ENCODE measurements at places on chromosomes 3 and 15.

DNA sequence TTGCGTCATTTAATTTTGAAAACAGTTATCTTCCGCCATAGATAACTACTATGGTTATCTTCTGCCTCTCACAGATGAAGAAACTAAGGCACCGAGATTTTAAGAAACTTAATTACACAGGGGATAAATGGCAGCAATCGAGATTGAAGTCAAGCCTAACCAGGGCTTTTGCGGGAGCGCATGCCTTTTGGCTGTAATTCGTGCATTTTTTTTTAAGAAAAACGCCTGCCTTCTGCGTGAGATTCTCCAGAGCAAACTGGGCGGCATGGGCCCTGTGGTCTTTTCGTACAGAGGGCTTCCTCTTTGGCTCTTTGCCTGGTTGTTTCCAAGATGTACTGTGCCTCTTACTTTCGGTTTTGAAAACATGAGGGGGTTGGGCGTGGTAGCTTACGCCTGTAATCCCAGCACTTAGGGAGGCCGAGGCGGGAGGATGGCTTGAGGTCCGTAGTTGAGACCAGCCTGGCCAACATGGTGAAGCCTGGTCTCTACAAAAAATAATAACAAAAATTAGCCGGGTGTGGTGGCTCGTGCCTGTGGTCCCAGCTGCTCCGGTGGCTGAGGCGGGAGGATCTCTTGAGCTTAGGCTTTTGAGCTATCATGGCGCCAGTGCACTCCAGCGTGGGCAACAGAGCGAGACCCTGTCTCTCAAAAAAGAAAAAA is 1.2 kb downstream of the B2M start:
- DNase-seq, result peak; percentile 22

- DNase-seq, result no peak
These were observed 472 bp downstream of the BSN start for GRCh38 chr3:49554633-49555265.

- DNase-seq, result no peak
These were observed 12.3 kb downstream of the ZNF860 start for GRCh38 chr3:31993843-31994242.

DNA sequence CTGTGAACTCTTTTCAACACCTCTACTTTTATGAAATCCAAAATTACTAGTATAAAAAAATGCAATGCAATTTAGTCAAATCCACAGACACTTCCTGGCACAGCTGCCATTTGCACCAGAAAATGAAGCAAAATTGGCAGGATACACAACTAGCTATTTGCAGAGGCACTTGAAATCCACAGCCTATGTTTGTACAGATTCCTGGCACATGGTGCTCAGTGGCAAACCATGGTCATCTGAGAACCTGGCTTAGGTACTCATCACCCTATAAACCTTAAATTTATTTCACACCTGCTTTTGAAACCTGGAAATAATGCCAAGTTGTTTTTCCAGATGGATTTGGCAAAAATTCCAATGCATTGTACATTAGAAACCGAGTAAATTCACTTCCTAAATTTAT is 20.2 kb upstream of the PPM1L start:
- DNase-seq, result no peak

DNA sequence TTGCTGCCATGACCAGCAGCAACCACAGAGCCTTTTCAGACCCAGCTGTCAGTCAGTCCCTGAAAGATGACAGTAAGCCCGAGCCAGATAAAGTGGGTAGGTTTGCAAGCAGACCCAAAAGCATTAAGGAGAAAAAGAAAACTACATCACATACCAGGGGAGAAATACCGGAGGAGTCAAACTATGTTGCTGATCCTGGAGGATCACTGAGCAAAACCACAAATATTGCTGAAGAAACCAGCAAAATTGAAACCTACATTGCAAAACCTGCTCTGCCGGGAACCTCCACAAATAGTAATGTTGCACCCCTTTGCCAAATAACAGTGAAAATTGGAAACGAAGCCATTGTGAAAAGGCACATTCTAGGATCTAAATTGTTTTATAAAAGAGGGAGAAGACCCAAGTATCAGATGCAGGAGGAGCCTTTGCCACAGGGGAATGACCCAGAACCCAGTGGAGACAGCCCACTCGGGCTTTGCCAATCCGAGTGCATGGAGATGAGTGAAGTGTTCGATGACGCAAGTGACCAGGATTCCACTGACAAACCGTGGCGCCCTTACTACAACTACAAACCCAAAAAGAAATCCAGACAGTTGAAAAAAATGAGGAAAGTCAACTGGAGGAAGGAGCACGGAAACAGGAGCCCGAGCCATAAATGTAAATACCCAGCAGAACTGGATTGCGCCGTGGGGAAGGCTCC is 42.1 kb upstream of the RASA2 start:
- DNase-seq, result no peak

DNA sequence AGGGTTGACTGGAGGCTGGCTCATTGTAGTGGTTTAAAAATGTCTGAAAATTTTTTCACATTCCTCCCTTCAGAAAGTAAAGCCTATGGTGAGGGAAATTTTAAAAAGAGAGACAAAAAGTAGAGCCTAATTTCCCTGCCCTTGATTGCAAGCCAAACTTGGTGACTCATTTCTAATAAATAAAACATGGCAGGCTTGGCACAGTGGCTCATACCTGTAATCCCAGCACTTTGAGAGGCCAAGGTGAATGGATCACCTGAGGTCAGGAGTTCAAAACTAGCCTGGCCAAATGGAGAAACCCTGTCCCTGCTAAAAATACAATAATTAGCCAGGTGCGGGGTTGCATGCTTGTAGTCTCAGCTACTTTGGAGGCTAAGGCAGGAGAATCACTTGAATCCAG is 18.9 kb upstream of the ARRDC4 start:
- no peak for DNase-seq

DNA sequence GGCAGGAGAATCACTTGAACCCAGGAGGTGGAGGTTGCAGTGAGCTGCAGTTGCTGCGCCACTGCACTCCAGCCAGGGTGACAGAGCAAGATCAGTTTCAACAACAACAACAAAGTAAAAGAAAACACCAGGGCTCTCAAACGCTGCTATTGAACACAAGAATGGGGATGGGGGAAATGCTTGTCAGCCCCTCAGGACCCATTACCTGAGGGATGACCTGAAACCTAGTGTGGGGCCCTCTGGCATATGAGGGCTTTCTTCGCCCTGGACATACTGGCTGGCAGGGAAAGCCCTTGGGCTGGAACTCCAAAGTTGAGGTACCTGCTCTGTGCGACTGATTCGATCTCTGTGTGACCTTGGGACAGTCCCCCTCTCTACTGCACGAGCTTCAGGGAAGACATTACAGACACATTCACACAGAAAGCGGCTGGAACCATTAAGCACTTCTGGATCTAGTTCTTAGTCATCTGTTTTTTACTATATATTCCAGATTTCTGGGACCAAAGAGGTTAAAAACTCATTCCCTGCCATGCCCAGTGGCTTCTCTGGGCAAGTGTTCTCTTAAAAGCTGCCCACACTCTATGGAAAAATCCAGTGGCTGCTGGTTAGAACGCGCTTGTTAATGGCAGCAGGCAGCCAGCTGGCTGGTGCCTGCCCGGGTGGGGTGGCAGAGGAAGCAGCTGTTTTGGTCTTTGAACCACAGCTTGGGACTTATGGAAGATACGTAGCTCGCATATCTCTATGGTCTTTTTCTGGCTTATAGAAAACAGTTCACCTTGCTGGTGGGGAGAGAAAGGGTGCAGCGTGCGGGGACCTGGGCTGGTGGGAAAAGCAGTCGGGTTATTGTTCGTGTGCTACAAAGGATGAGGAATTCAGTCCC is 57.2 kb downstream of the ATP1B3 start:
- no peak for DNase-seq
